GM12878 (cell line): ENCODE measurements at places on chromosomes 12 and 14. TPM values are rescaled to one million over a fixed set of nuclear protein-coding genes. Genes with fewer than 3 reads are reported as not detected.

BHLHE41 gene
- total RNA-seq: 0.13 and 0.45 TPM in 2 replicates

ADSS1 gene
- total RNA-seq: 0.28 TPM in 1 of 2 replicates, not detected in the other

GRCh38 chr14:72590577-72590976, 303.3 kb downstream of the DPF3 start:
- no peak for DNase-seq

- peak; percentile 96 for DNase-seq
These were observed 199.5 kb upstream of the PLEKHG7 start for GRCh38 chr12:92503029-92503931.
